Astrocyte of the spinal cord (primary cell): ENCODE measurements at places on chromosomes 7 and 10.

GRCh38 chr7:50625360-50625759 is 60.2 kb upstream of the DDC start:
- DNase-seq, result no peak

GRCh38 chr7:37408291-37409228 is 40.1 kb downstream of the ELMO1 start:
- no peak for DNase-seq

DNA sequence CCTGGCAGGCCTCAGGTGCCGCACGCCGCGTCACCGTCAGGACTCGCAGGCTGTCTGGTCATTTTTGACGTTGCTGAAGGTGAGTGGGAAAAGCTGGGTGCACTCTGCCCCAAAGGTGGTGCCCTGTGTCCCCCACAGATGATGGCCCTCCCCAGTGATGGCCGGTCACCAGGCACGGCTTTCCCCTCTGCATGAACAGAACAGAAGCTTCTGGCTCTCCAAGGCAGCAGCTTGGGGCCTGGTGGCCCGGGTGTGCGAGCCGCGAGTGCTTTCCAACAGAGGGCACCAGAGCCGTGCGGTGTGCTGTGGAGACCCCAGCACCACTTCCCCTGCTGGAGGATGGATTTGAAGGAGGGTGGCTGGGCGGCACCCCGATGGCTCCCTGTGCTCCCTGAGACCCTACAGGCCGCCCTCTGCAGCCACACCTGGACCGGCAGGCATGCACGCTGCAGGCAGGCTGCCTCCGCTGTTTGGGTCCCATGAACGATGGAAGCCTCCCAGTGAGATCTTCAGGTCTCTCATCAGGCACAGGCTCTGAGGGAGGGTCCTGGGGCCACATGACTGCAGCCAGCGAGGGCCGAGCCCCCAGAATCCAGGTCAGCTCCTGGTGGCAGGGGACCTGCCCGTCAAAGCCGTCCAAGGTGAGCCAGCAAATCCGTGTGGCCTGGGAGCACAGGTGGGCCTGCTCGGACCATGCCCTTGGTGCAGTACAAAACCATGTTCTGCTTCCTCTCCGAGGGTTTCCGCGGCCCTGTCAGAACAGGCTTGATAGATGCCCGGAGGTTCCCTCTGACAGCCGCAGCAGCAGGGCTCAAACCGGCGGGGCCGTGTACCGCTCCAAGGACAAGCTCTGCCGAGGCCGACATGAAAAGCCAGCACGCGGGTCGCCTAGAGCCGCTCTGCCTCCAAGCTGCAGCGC is 195.4 kb downstream of the EBF3 start:
- DNase-seq, result no peak

GRCh38 chr10:87987206-87987605 is 123.8 kb downstream of the PTEN start:
- DNase-seq, result no peak

DNA sequence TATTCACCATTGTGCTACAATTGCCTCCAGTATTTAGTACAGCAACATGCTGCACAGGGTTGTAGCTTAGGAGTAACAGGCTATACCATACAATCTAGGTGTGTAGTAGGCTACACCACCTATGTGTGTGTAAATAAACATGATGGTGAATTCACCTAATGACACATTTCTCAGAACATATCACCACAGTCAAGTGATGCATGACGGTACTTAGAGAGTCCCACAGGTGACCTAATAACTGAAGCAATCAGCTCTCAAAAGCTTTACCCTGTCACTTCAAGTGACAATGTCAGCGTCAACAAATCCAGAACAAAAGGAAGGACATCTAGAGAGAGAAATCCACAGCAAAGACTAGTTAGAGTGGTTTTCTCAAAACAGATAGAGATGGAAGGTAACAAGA is 38.8 kb downstream of the CCNJ start:
- DNase-seq, result no peak

- DNase-seq, result no peak
Observed at GRCh38 chr7:69622014-69622835, 23.9 kb downstream of the AUTS2 start.

- DNase-seq, result no peak
Observed at GRCh38 chr10:29948881-29949355, 110.5 kb downstream of the JCAD start.

- DNase-seq, result no peak
Observed at GRCh38 chr7:22853674-22854157, 31.1 kb upstream of the TOMM7 start.

DNA sequence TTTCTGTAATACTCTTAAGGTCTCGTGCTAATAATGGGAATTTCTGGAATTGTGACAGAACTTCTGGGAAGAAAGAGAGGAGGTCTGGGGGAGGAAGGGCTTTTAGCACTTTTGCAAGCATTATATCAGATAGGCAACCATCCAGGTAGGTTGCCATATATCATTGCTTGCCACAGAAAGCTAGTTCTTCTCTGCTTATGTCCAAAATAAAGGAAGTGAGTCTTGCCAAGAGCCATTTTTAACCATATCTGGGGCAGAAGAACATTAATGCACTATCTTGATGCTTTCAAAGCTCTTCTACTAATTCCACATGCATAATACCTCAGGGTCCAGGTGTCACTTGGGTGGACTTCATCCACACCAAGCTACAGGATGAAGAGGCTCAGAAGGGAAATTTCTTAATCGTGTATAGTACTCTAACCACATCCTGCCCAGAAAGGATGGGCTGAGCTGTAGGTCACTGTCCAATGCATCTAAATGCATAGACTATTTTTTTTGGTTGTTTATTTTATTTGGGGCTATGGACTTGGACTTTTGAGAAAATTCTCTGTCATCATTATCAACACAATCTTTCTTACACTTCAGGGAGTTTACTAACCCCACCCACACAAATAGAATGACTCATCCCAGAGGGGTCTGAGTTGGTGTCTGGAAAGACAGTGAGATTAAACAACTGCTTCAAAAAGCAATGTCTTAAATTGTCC is 68.9 kb upstream of the ADO start:
- peak; percentile 16 for DNase-seq
